ENCODE measurements at places on chromosomes 11 and 22.

- no peak for DNase-seq
These were observed 26.5 kb upstream of the SCARF2 start for GRCh38 chr22:20464096-20464614.

- DNase-seq = no peak
These were observed 49.7 kb downstream of the C11orf96 start for GRCh38 chr11:43992183-43992582.

- no peak for DNase-seq
These were observed 90.8 kb upstream of the SHANK2 start for GRCh38 chr11:71342951-71343827.

DNA sequence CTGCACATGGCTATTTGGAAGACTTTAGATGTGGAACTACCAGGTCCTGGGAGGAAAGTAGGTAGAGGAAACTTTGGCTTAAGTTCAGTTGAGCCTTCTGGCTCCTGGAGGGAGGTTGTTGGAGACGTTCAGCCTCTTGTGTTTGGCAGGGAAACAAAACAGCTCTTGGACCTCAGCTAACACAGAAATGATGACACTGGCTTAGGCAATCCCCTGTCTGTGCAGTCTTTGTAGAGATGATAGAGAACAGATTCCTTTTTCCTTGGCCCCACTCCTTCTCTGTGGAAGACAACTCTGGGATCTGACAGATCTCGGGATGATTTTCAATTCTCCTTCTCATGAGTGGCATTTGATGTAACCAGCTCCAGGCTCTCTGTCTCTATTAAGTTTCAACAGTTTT, 428.5 kb downstream of the TMEM135 start:
- DNase-seq = peak; percentile 17

Measured in AG09309 (cell line).